DMS79 treated with DMSO at 0.1 percent for 48 hours (cell line): ENCODE measurements at places on chromosomes 7 and 10.

GRCh38 chr7:66642186-66642585 is 13.5 kb downstream of the KCTD7 start:
- no peak for DNase-seq

GRCh38 chr10:22536620-22537019 is 177.8 kb downstream of the PIP4K2A start:
- no peak for DNase-seq

- no peak for DNase-seq
These were observed 5.5 kb downstream of the ZNF503 start for GRCh38 chr10:75395932-75396630.

- DNase-seq: no peak
These were observed 121.5 kb downstream of the ITIH5 start for GRCh38 chr10:7545261-7545660.

DNA sequence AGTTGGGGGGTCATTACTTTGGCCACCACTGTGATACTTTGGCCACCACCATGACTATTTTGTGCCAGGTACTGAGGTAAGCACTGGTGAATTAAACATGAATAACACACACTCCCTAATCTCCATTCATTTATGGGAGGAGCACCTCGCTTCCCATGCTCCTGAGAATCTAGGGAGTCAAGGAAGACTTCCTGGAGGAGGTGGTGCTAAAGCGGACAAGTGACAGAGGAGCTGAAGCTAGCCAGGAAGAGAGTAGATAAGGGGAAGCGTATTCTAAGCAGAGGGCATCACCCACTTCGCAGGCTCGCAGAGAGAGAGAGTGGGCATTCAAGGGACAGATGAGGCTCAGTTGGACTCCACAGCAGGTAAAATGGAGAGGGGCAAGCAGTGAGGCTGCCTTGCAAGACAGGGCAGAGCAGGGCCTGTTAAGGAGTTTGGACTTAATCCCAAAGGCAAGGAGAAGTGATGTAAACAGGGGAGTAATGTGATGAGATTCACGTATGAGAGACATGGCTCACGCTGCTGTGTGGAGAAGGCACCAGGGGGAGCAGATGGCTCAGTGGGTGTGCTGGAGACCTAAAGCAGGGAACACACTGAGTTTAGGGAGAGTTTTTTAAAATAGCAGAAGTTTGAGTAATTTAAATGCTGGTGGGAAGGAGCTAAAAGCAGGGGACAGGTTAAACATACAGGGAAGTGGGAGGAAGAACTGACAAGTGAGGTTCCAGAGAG is 21.3 kb upstream of the TMEM248 start:
- no peak for DNase-seq

DNA sequence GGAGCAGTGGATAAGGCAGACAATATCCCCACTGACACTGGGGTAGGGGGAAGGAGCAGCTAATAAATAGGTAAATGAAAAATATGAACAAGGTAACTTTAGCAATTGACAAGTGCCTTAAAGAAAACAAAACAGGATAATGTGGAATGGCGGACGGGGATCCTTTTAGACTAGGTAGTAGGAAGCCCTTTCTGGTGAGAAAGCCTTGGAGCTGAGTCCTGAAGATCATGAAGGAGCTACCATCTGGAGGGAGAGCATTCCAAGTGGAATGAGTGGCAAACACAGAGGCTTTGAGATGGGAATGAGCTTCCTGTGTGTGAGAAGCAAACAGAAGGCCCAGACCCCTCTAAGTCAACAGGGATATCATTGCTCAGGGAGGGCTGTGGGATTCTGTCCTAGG is 16.0 kb upstream of the ATXN7L1 start:
- DNase-seq: no peak

GRCh38 chr10:48406204-48406603 is 99.7 kb downstream of the MAPK8 start:
- DNase-seq: peak; percentile 46

GRCh38 chr7:6262221-6262620 is 10.2 kb downstream of the CYTH3 start:
- no peak for DNase-seq

- DNase-seq: no peak
These were observed 184.9 kb upstream of the ADCY1 start for GRCh38 chr7:45389073-45389872.

DNA sequence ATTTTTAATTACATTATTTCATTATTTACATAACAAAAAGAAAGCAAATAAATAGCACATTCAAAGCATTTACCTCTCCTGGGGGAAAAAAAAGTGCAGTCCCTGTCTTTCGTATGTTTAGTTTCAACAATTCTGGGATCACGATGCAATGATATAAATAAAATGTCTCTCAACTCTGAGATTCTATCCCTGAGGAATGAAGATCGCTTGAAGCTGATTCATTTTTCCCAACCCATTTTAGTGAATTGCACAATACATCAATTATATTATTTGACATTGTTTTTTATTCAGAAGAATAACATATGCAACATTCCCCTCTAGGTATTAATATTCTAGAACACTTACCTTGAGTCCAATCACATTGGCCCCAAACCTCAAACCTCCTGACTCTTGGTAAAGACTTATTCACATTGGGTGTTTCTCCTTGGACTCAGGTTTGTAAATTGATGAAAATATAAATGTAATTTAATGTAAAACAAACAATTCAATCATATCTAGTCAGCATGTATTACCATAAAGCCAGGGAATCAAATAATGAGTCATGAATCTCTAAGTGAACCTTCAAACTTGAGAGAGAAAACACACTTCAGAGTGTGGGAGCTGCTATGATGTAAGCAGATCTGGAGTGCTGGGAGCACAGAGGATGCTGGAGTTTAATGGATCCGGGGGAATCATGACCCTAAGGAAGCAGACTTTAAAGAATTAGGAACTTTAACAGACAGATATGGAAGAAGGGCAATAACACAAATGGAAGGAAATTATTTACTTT is 5.3 kb upstream of the SCIN start:
- no peak for DNase-seq

- no peak for DNase-seq
These were observed 11.1 kb upstream of the TFEC start for GRCh38 chr7:116041615-116042014.

- no peak for DNase-seq
These were observed 142.1 kb downstream of the HGF start for GRCh38 chr7:81627536-81628287.

DNA sequence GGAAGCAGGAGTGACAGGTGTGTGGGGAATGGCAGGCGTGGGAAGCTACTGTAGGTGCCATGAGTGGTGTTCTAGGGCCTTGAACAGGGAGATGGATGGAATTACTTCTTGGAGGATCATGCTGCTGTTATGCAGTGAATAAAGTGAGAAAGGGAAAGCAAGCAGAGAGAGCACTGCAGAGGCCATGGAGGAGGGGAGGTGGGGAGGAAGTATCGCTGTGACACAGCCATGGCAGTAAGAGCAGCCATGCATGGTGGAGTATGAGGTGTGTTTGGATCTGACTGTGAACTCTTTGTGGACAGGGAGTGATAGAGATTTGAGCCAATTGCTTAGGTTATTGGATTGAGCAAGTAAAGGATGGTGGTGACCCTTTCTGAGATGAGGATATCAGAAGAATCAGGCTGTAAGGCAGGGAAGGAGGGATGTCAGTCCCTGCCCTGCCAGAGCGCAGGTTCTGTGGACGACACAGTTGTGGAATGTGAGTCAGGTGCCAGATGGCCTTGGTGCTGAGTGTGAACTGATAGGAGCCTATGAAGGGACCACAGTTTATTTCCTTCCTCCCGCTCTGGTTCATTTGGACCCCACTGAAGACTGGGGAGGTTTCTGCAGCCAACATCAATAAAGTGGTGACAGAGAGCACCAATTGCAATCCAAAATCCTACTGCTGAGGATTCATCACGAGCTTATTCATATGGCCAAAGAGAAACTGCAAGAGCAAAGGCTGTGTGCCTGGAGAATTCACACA is 105.5 kb upstream of the TMEM72 start:
- no peak for DNase-seq

GRCh38 chr7:132738254-132738653 is 162.0 kb upstream of the PLXNA4 start:
- no peak for DNase-seq

DNA sequence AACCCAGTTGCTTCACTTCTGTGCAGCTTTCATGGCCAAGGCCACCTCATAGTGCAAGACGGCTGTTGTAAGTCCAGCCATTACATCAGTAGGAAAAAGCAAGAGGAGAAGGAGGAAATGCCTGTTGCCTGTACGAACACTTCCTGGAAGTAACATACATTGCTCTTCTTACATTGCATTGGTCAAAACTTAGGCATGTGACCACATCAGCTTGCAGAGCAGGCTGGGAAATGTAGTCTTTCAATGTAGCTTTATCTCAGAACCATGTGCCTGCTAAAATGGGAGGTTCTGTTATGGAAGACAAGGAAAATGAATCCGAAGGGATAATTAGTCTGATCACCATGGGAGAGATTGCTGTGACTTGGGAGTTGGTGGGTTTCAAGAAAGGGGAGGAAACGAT is 4.3 kb downstream of the SLC29A3 start:
- DNase-seq: no peak

- no peak for DNase-seq
These were observed 38.4 kb downstream of the TWIST1 start for GRCh38 chr7:19079066-19079465.

DNA sequence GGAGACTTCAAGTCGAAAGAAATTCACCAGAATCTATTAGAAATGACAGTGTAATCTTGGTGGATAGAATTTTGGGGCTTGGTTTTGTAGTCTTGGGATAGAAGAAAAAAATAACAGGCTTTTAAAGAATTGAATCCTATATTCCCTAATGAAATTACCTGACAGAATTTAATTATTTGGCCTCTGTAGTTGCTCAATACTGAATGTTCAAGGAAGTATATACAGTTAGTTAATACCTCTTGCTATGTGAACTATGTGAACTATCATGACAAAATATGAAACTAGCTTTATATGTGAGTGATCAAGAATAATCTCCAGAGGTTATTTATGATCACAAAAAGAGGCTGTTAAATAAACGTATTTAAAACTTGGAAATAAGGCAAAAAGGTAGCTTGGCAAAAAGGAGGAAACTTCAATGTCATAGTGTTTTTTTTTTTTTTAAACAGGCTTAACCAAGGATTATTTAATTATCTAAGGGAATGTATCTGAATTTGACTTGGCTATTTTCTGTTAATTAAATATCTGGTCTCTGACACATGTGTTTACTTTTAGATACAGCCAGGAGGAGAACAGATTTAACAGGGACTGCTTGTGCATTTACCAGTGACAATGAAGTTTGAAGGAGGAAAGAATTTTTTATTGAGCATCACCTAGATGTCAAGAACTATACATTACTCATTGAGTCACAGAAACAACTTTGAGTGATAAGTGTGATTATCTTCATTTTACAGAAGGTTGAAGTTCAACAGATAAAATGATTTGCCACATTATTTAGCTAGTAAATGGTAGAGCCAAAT is 11.5 kb upstream of the CASD1 start:
- no peak for DNase-seq
